ENCODE measurements at places on chromosomes 12 and 14.

DNA sequence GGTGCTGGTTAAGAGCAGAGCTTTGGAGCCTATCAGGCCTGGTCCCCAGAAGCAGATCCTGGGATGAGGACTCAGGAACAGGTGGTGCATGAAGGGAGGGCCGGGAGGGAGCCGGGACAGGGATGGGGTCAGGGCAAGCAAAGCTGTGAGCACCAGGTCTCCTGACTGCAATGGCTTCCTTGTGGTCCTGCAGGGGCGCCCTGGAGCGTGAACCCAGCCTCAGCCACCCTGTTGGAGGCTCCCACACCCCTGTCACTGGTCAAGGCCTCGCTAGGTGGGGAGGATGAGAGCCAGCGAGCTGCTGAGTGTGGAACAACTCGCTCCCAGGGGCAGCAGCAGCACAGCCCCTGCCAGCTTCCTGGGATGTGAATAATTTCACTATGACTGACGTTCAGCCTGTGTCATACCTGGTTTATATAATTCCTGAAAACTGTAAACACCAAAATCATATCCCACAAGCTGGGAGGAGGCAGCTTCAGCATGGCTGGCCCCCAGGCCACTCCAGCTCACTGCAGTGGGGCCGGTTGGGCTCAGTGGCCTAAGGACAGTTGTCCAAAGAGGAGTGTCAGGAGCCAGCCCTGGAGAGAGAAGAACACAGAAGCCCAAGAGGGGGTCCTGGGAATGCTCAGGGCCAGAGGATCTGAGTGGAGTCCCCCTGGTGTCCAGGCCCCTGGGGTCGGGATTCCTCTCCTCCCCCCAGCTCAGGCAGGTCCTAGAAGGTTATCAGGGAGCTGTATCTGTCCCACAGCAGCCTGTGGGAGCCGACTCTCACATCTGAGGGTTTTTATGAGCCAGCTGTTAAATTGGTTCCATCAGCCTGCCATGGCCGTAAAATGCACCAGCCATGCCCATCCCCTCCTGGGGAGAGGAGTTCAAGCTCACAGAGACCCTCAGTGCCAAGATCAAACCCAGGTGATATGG, 272.9 kb downstream of the ADGRD1 start:
- no peaks in the 10 kb centered on the region for H3K36me3 ChIP-seq
- no peak for DNase-seq
- no peak overlapping the region for H3K4me3 ChIP-seq
- peaks cover 42% of the 10 kb centered on the region for H3K27me3 ChIP-seq
- peaks cover 25% of the 10 kb centered on the region for H3K4me1 ChIP-seq
- H3K27ac ChIP-seq = no peak overlapping the region

GRCh38 chr12:46158501-46158900, 110.3 kb downstream of the SLC38A1 start:
- peaks cover 6% of the 10 kb centered on the region for H3K4me1 ChIP-seq
- peaks cover 5% of the 10 kb centered on the region for H3K36me3 ChIP-seq
- H3K4me3 ChIP-seq = no peak overlapping the region
- no peaks in the 10 kb centered on the region for H3K27me3 ChIP-seq
- no peak overlapping the region for H3K27ac ChIP-seq

DNA sequence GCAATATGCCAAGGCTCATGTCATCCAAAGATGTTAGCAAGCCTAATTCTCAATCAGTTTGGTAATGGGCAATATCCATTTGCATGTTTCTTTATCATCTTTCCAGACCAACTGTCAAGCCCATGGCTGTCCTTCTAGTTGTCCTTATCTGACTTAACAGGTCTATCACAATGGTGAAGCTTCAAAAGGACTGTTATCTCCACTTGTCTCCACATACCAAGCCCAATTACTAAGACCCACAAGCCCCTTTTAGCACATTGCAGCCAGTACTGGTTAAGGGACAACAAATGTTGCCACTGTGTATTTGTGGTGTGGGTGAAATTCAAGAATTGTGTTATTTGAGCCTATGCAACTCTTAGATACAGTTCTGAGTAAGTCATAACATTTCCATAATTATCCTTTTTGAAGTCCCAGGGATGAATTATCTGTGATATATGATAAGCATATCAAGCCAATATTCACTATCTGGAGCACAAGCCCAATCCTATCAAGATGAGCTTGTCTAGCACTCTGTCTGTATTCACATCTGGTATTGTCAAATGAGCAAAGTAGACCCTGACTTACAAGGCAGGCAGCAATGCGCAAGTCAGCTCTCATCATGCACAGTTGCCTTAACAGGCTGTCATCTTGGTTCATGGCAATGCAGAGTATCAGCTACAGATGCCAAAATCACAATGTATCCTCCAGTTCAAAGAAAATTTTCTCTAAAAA, 19.3 kb upstream of the ST8SIA1 start:
- no peak overlapping the region for H3K4me3 ChIP-seq
- DNase-seq = no peak
- H3K27me3 ChIP-seq = peaks cover 9% of the 10 kb centered on the region

- H3K27ac ChIP-seq = no peak overlapping the region
Observed at GRCh38 chr12:113996026-113996425, 29.9 kb upstream of the RBM19 start.

DNA sequence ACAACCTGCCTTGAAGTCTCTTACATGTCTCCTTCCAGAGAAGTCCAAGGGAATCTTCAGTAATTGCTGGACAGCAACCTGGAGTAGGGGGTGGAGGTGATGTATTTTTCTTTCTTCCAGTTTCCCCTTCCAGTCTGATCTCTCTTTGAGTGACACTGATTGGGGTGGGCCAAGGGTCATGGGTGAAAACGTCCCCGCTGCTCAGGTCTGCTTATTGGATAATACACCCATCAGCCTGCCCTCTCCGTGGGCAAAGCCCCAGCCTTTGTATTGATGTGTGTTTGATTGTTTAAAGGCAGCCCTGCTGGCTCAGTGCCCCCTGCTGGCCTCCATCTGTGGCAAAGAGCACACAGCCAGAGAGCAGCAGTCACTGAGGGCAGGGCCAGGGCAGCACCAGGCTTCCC, 35.7 kb upstream of the ATP2A2 start:
- H3K27me3 ChIP-seq = no peaks in the 10 kb centered on the region
- peaks cover 7% of the 10 kb centered on the region for H3K4me1 ChIP-seq
- H3K4me3 ChIP-seq = no peak overlapping the region
- peak; percentile 37 for DNase-seq
- no peaks in the 10 kb centered on the region for H3K36me3 ChIP-seq

DNA sequence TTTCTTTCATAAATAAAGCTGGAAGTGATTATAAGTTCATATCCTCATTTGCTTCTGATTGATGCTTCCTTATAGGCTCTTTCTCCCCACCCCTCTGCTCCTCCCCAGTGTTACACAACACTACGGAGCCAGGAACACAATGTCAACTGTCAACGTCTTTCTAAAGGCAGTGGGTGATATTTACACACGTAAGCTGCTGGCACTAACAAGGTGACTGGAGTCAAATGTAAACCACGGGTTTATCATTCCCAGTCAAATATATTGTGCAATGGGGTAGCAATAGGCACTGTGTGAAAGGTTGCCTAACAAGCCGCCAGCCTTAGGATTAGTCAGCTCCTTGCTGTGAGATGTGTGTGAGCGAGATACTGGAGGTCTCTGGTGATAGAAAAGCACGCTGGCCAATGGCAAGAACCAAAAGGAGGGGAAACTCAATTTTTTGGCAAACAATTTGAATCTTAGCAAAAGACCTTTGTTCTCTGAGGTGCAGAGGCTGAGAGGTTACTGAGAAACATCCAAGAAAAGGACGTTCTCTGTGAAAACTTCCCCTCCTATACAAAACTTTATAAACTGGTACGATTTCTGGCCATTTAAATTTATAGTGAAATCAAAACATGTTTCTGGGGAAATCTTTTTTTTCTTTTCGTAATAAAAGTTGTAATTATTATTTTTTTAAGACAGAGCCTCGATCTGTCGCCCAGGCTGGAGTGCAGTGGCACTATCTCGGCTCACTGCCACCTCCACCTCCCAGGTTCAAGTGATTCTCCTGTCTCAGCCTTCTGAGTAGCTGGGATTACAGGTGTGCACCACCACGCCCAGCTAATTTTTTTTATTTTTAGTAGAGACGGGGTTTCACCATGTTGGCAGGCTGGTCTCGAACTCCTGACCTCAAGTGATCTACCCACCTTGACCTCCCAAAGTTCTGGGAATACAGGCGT, 22.3 kb upstream of the HECTD1 start:
- H3K4me1 ChIP-seq = no peaks in the 10 kb centered on the region
- no peak overlapping the region for H3K27ac ChIP-seq
- H3K27me3 ChIP-seq = peaks cover 5% of the 10 kb centered on the region
- no peak for DNase-seq
- H3K4me3 ChIP-seq = no peak overlapping the region

DNA sequence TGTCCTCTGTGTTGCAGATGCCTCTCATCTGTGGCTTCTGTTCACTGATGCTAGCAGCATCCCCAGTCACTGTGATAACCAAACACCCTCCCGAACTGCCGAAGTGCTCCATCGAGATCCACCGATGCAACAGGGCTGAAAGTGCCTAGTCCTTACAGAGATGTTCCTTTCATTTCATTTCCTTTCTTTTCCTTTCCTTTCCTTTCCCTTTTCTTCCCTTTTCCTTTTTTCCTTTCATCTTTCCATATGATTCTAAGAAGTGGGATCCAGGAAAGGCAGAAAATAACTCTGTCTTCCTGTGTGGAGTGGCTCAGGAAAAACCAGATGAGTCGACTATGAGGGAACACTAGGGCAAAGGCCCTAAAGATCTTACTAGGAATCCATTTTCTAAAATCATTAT, 26.7 kb downstream of the FGF6 start:
- peaks cover 5% of the 10 kb centered on the region for H3K4me1 ChIP-seq
- H3K27me3 ChIP-seq = peaks cover 27% of the 10 kb centered on the region
- H3K36me3 ChIP-seq = no peaks in the 10 kb centered on the region
- H3K4me3 ChIP-seq = no peak overlapping the region

- no peak overlapping the region for H3K27ac ChIP-seq
- H3K27me3 ChIP-seq = peaks cover 6% of the 10 kb centered on the region
- H3K4me3 ChIP-seq = no peak overlapping the region
- DNase-seq = no peak
- no peaks in the 10 kb centered on the region for H3K36me3 ChIP-seq
Observed at GRCh38 chr14:63212209-63212608, 8.0 kb downstream of the RHOJ start.

GRCh38 chr12:106205208-106206069, 42.4 kb downstream of the CKAP4 start:
- H3K27ac ChIP-seq = no peak overlapping the region
- DNase-seq = no peak
- no peaks in the 10 kb centered on the region for H3K4me1 ChIP-seq
- H3K4me3 ChIP-seq = no peak overlapping the region

GRCh38 chr14:87992346-87992717, 650 bp downstream of the GALC start:
- no peaks in the 10 kb centered on the region for H3K27me3 ChIP-seq
- no peaks in the 10 kb centered on the region for H3K36me3 ChIP-seq
- peak overlapping the region; percentile 92 for H3K4me3 ChIP-seq
- H3K27ac ChIP-seq = peak overlapping the region; percentile 95

DNA sequence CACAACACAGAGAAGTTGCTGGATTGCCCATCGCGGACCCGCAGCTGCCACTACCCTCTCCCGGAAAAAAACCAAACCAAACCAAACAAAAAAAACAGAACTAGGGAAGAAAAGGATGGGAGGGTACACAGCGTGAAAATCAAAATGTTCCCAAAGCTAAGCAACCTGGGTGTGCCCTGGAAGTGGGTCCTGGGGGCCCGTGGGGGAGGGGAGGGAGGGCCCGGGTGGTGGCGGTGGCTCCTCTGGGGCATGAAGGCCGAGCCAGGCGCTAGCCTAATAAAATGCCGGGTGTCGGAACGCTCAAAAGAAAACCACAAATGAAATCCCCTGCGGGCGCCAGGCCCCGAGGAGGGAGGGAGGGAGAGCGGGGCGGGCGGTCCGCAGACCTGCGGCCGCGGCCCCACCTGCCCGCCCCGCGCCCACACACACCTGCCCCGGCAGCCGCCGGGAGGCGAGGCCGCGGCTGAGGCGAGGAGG, 787 bp downstream of the HECTD4 start:
- no peaks in the 10 kb centered on the region for H3K27me3 ChIP-seq
- peak; percentile 8 for DNase-seq
- peaks cover 50% of the 10 kb centered on the region for H3K4me1 ChIP-seq

DNA sequence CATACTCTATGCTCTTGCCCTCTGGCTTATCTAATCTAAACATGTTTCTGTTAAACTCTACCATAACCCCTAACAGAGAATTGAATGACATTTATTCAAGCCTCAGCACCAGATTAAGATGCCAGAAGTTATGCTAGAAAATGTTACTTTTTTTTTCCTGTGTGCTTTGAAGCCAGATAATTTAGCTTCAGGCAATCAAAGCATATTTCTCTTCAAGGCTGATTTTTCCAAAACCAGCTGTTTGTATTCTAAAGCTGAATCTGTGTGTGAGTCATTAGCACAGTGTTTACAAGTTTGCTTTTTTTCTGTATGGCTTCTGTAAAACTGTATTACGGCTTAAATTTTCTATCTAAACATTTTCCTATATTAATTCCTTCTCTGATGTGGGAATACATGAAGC, 326.1 kb downstream of the FSCB start:
- H3K4me3 ChIP-seq = no peak overlapping the region
- no peaks in the 10 kb centered on the region for H3K27me3 ChIP-seq
- no peak for DNase-seq
- H3K4me1 ChIP-seq = no peaks in the 10 kb centered on the region

DNA sequence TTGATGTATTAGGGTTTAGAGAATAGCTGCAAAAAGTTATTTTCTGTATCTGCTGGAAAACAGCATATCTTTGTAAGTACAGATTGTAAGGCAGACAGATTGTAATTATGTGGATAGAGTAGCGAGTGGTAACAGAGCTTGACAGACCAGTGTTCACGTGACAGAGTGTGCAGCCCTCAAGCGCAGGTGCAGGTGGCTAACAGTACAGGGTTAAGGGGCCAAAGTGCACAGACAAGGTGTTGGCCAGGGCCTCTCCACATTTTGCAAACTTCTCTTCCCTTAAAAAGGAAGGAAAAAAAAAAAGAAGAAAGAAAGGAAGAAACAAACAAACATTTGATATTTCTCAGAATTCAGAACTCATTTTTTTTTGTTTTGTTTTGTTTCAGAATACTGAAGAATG, 25.2 kb upstream of the KLHL42 start:
- H3K4me3 ChIP-seq = no peak overlapping the region
- H3K36me3 ChIP-seq = peaks cover 12% of the 10 kb centered on the region
- no peak overlapping the region for H3K27ac ChIP-seq
- H3K27me3 ChIP-seq = no peaks in the 10 kb centered on the region

DNA sequence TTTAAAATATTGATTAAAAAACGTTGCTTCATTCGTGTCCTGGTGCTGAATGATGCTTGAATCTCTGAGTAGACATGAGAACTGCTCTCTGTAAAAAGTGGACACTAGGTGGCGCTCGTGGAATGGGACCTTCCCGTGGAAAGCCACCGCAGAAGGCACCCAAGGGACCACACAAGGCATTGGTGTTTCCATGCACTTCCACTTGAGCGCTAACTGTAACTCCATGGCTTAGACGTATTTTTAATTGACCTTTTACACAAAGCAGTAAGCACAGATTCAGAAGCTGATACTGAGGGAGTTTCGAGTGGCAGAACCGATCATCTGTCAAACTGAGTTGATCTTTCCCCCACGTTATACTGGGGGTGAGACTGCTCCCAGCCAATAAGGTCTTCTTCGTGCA, 135.3 kb downstream of the PRKCH start:
- H3K4me3 ChIP-seq = no peak overlapping the region
- H3K4me1 ChIP-seq = peaks cover 4% of the 10 kb centered on the region
- DNase-seq = peak; percentile 76
- no peak overlapping the region for H3K27ac ChIP-seq
- no peaks in the 10 kb centered on the region for H3K27me3 ChIP-seq
- no peaks in the 10 kb centered on the region for H3K36me3 ChIP-seq

- no peaks in the 10 kb centered on the region for H3K36me3 ChIP-seq
- no peak for DNase-seq
- no peak overlapping the region for H3K4me3 ChIP-seq
- H3K27me3 ChIP-seq = peaks cover 9% of the 10 kb centered on the region
- H3K27ac ChIP-seq = no peak overlapping the region
Observed at GRCh38 chr12:108305520-108305919, 33.6 kb downstream of the CMKLR1 start.

All from naive B cell (primary cell).